ENCODE measurements at places on chromosomes 5 and 9.

GRCh38 chr9:34145165-34145564, 18.7 kb upstream of the DCAF12 start:
- peak; percentile 91 for DNase-seq

- DNase-seq = peak; percentile 30
Measured at GRCh38 chr9:114176624-114177291, 21.4 kb downstream of the COL27A1 start.

DNA sequence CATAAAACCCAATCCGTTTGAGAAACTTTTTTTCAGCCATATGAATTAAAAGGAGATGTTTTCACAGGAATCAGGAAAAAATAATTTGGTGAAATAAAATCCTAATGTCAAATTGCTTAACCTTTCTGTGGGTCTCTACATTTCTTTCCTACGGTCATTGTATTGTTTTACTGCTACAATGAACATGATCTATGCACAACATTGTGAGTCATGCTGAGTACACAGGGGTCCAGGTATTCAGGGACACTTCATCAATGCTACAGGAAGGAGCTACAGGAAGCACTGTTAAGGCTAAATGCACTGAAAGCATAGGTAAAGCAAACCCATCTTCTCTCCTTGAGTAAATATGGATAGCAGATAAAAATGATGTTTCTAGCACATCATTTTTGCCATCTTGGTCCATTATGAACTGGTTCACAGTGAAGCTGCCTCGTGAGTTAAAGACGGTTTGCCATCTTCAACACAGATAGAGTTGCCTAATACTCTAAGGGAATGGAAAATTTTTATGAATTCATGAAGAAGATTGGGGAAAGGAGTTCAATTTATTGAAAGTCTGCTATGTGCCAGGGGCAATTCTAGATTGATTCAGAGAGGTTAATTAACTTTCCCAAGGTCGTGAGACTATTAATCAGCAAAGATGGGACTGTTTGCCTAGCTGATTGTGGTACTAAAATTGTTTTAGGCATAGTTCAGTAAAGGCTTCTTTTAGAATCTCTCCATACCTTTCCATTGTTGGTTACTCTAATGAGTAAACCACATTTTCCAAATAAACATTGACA, 85.5 kb downstream of the DIRAS2 start:
- DNase-seq = no peak

GRCh38 chr9:96022445-96023051, 147.1 kb downstream of the ERCC6L2 start:
- no peak for DNase-seq

DNA sequence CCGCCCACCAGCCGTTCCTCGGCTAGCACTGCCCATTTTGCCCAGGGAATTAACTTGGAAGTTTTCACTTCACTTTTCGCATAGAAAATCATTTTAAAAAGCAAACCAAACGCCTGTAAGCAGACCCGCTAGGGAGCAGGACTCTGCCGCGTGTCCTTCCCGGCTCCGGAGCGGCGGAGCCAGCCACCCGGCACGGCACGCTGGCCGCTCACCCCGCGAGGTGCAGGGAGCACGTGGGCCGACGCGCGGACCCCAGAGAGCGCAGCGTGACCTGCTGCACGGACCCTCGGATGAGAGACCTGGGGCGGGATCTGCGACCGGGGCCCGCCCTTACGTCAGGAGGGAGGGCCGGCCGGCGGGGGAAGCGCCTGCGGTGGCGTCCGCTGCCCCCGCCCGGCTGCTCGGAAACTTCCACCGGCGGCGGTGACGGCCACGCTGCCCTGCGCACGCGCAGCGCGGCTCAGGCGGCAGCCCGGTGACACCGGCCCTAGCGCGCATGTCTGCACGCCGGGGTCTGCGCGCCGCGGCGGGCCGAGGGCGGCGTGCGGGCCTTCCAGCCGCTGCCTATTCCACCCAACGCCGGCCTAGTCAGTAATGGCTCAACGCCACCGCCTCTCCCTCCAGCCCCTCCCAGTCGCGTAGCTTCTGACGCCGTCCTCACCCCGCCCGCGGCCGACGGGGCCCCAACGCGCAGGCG, 507 bp upstream of the TENT4A start:
- DNase-seq = peak; percentile 95

DNA sequence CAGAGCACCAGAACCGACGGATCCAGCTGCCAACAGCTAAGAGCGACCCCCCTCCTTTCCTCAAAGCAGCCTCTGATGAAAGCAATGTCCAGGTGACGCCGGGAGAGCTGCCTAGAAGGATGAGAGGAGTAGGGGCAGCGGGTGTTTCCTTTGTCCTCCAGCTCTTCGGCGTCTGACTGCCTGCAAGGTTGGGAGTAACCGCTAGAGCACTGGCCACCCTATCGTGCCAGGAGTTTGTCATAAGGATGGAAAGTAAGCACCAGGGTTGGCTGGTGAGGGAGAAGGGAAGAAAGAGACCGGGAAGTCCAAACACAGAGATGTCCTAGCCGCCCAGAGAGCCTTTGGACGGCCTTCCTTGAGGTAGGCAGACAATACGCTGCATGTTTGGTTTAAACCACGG, 10.8 kb downstream of the MRPL36 start:
- no peak for DNase-seq

GRCh38 chr5:179907556-179908324, at the start of gene TBC1D9B:
Gene TBC1D9B (minus strand): TSS chr5:179907897. CDS start chr5:179907821, 76 bp downstream.
- DNase-seq = peak; percentile 40

- DNase-seq = no peak
Measured at GRCh38 chr5:173960986-173961385, 28.0 kb upstream of the C5orf47 start.

DNA sequence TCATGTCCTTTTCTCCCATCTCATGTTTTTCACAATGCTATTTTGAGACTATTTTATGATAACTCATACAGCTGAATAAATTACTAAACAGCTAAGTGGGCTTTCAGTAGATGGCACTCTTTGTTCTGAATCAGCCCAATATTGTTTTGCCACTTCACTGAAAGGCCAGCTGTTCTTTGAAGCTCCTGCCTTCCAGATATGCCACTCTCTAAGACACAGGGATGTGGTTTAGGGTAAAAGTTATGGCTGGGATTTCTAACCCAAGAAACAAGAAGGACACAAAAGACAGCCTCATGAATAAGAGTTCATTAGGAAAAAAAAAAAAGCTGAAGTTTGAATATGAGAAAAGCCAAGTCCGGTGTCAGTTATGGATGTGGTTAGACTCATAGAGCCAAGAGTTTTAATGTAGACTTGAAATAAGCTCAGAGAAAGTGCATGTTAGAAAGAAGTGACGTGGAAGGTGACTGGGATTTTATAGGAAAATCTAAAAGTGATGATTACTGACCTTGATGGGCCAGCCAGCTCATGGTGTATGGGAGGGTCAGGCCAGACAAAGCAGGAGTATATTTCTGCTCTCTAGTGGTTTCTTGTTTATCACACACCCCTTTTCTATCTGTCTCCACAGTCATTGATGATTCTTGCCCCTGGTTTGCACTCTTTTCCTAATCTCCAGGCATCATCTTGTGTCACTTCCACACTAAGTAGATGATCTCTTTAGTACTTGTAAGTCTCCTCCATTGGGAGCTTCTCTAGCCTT, 488.5 kb downstream of the NR2F1-AS1 start:
- peak; percentile 37 for DNase-seq

DNA sequence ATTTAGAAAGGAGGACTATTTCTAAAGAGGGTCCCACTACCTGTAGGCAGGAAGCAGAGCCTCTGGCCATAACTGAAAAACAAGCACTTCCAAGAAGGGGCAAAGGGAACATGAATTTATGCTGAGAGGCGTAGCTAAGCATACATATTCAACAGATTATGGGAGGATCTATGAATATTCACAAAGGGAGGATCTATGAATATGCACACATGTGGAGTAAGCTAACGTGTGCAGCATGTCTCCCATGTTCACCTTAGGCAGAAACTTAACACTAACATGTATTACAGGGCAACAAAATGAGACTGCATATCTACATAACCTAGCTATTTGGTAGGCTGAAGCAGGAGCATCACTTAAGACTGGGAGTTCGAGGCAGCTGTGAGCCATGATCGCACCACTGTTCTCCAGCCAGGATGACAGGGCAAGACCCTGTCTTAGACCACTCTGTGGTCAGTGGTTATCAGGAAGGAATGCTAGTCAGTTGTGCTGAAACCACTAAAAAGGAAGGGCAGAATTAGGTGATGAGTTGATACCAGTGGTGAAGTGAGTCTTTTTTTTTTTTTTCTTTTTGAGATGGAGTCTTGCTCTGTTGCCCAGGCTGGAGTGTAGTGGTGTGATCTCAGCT, 20.8 kb downstream of the FXN start:
- no peak for DNase-seq

DNA sequence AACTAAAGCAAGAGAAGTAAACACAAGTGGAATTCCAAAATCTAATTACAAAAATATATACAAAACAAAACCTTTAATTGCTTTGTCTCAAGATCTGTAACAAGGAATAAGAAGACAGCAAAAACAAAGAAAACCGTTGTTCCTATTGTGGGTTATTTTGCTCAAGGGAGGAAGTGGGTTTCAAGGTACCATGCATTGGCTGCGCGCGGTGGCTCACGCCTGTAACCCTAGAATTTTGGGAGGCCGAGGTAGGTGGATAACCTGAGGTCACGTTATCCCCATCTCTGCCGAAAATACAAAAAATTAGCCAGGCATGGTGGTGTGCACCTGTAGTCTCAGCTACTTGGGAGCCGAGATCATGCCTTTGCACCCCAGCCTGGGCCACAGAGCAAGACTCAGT, 12.1 kb upstream of the IQGAP2 start:
- DNase-seq = no peak

DNA sequence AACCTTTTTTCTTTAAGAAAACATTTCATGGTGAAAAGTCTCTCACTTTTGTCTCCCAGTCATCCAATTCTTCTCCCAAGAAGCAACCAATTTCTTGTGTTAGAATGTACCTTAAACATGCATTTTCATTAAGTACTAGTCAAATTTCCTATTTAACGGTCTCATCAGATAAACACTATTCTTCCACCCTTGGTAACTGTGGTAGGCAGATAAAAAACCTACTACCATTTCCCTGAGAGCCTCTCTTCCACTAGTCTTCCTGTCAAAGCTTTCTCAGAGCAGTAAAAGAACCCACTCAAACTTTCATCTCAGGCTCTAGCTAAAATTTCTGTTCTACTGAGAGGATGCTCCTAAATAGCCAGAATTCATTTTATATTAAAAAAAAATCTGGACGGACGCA, 10.9 kb downstream of the GNE start:
- no peak for DNase-seq

- DNase-seq = no peak
Measured at GRCh38 chr9:98862936-98863335, 55.5 kb downstream of the GALNT12 start.

- no peak for DNase-seq
Measured at GRCh38 chr9:68705531-68706362, 707 bp downstream of the PIP5K1B start.

DNA sequence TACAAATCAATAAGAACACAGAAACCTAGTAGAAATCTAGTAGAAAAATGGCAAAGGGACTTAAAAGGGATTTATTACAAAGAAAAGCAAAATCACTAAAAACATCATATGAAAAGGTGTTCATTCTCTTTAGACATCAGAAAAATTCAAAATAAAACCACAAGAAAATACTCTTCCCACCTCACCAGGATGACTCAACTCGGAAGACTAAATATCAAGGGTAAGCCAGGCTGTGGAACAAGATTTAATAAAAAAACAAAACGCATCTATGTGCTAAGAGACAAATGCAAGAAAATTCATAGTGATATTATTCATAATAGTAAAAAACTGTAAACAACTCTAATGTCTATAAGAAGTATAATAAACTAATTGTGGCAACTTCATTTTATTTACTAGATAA, 181.6 kb upstream of the GHR start:
- no peak for DNase-seq

DNA sequence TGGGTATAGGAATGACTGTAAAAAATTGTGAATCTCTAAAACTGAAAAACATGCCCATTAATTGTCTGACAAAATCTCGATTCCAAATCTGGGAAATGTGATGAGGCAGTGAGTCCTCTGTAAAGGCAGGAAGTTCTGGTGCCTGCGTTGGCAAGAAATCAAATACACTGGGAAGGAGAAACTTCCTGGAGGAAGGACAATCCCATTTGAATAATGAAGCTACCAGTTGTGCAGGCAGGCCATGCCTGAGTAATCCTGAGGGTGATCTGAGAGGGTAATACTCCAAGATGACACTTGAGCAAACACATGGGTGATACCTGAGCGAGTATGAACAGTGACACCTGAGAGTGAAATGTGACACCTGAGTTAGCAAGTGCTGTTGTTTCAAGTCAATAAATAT, 49.7 kb downstream of the KIF24 start:
- DNase-seq = peak; percentile 35

- DNase-seq = no peak
Measured at GRCh38 chr9:133063500-133064231, 1.9 kb downstream of the CEL start.

DNA sequence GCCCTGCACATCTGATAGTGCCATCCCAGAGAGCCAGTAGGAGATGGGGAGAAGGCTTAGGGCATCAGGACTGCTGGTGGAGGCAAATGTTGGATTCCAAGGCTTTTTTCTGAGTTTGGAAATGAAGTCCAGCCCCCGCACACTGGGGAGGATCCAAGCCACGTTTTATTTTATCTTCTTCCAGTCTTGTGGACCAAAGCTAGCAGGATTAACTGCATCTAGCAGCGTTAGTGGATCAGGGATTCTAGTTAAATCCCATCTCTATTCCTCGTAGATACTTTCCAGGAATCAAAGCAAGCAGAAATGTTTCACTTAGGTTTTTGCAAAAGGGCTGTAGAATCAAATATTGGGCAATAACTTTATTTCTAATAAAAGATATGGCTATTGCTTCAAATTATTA, 114.7 kb upstream of the OR13F1 start:
- no peak for DNase-seq

DNA sequence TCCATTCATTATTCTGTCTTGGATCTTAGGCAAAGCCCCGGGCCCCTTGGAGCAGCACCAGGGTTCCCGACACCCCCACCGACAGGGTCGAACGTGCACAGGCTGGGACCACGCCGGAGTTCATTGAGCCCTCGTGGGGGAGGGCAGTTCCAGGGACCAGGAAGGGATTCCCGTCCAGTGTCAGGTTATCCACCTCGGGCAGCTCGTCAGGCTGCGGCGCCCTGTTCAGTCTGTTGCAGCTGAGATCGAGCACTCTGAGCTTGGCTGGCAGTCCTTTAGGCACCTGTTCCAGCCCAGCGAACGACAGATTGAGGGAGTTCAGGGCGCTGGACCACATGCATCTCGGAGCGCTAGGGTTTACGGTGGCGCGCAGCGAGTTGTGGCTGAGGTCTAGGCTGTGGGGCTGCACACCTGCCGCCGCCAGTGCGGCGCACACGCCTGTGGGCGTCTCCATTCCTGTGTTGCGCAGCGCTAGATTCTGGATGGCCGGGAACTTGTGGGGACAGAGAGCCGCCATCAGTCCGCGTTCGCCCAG, 1.1 kb downstream of the CD14 start:
- no peak for DNase-seq
